ENCODE measurements at places on chromosomes 7 and 10.
A peak's percentile ranks its signal among the peaks of the same experiment; 100 is the strongest.

DNA sequence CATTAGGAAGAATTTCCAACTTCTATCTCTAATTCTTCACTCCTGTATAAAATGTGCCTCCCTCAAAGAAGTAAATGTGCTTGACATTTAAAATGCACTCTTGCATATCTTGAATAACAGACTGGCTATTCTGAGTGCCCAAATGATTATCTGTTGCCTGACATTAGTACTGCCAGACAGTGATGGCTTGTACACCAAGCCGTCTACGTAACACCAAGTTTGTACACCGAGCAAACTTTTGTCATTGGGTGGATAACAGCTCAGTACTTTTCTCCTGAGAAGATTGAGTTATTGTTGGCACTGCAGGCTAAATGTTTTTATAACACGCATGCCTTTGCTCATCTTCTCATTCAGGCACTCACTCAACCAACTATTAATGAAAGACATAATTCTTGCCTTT lies 137.2 kb downstream of the DOCK4 start:
- DNase-seq: no peak

- DNase-seq: no peak
Measured at GRCh38 chr10:70480239-70480861, 1.8 kb downstream of the PALD1 start.

GRCh38 chr10:90051053-90051452 lies 349.7 kb downstream of the KIF20B start:
- DNase-seq: no peak

- DNase-seq: no peak
Measured at GRCh38 chr7:6227294-6227846, 45.1 kb downstream of the CYTH3 start.

GRCh38 chr7:135269921-135270320 lies 36.3 kb downstream of the STRA8 start:
- DNase-seq: no peak

- DNase-seq: peak; percentile 60
Measured at GRCh38 chr7:134140889-134141867, 14.0 kb downstream of the LRGUK start.

DNA sequence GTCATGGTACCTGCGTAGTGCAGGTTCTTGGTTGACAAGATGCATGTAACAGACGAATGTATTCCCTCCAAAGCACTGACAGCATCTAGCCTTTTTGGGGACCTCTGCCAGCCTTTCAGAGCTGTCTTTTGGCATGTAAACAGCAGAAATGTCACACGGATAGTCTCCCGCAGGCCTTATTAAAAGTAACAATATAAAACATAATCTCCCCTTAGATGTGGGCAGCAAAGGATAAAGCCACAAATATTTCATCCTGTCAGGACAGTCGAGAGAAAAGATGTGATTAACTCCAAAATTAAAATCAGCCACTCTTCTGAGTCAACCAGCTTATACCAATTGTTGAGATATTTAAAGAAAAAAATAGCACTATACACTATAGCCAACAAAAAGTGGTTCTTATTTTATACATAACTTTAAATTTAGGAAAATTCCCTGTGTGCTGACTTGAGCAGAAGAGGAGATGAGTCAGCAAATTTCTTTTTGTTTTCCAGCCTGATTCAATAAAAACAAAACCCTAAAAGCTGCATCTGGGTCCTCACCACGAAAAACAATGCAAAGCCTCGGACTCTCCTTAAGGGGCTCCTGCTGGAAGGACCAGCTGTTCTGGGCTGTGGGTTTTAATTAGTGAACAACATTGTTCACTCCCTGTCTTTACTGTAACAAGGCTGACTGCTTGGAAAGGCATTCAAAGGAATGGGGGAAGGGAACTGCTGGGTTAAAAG lies 240.2 kb downstream of the ADAM12 start:
- DNase-seq: no peak

DNA sequence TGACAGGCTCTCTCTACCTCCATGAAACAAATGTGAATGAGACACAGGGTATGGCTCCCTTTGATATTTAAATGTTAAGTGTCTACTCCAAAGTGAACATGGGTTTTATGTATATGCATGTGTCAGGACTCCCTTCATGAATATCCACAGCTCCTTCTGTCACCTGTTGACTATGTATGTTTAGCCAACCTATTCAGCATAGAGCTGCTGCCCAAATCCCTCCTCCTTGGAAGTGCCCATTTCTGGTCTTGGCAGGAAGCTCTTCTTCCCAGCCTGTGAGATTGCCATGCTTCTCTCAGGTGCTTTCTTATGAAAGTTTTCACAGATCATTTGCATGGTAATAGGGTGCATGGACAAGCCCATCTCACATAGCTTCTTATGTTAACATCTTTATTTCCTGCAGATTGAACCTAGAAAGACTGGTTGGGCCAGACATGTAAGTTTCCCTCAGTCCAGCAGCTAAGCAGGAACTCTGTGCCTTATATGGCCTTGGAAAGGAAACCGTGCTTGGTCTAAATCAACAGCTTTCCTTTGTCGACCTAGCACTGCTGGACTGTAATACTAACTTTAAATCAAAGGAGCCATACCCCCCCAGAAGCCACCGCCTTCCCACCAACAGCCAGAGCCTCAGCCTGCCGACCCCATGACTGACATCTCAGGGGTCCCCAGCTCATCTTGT lies 288.9 kb downstream of the ADARB2 start:
- DNase-seq: no peak

DNA sequence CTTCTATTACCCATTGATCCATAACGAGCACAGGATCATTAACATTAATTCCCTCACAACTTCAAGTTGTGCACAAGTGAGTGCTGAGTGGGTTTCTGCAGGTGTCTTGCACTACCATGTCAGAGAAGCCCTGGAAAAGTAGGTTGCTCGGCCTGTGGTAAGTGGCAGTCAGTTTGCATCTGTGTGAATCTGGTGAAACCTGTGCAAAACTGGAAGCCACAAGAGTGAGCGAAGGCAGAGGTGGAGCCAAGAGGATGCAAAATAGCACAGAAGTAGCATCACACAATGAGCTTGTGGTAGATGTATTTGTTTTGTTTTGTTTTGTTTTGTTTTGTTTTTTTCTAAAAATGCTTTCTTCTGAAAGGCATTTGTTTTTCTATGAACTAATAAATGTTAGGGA lies 181.5 kb downstream of the THSD7A start:
- DNase-seq: no peak

DNA sequence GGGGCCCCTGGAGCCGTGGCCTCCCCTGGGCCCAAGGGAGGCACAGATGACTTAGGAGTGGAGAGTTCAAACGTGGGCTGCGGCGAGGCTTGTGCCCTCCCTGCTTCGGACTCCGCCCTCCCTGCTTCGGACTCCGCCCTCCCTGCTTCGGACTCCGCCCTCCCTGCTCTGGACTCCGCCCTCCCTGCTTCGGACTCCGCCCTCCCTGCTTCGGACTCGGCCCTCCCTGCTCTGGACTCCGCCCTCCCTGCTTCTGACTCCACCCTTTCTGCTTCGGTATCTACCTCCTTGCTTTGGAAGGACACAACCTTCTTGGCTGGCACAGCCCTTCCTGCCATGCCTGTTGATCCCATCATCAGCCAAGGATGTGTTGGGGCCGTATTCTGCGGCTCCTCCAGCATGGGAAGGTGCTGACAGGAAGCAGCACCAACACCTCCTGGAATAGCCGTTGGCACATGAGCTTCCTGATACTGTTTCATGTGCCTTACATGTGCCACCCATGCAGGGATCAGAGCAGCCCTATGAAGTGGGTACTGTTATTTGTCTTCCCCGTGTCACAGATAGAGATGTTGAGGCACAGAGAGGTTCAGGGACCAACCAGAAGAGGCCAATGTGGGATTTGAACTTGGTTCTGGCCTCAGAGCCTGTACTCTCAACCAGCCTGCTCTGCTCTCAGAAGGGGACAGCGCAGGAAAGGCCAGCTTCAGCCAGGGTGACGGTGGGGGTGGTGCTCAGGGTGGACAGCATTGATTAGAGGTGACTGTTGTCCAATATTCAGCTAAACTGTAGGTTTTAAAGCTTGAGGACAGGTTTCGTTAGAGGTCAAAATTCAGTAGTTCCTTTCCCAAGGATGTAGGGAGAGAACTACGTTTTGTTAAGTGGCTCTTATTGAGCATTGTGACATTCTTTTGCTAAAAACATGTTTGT lies 114.5 kb downstream of the NKX6-2 start:
- DNase-seq: no peak

DNA sequence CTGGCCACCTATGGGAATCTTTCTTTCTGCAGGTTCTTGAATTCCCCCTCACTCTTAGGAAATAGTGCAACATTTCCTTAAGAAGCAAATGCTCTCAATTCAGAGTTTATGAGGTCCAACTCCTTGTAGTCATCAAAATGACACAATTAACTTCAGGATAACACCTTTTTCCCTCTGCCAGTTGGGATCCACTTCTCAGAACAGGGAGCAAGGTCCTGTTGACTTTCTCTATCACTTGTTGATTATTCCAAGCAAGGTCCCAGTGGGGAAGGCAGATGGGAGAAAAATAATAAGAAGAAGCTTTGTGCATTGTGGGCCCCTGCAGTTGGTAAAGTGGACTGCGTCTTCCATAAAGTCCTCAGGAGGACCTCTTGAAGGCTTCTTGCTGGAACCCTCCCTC lies 315.6 kb upstream of the NPSR1 start:
- DNase-seq: no peak

DNA sequence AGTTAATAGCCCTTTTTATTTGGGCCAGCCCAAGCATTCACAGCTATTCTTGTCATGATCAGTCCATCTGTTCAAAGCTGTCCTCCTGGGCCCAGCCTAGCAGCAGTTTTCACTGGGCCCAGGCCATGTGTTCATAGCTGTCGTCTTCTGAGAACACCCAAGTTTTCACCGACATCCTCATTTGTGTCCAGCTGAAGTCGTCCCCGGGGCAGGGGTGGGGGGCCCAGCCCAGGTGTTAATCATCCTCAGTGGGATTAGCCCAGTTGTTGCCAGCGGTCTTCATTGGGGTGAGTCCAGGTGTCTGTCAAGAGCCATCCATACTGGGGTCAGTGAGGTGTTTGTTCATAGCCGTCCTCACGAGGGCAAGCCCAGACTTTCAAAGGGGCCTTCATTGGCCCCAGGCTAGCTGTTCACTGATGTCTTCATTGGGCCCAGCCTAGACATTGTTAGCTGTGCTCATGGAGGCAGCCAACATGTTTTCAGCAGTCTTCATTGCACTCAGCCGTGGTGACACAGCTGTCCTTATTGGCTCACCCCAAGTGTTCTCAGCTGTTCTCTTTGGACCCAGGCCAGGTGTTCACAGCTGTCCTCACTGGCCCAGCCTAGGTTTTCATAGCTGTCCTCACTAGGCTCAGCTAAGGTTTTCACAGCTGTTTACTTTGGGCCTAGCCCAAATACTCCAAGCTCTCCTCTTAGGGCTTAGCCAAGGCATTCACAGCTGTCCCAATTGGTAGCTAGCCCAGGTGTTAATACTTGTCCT lies 10.0 kb downstream of the FRG2B start:
- no peak for DNase-seq

DNA sequence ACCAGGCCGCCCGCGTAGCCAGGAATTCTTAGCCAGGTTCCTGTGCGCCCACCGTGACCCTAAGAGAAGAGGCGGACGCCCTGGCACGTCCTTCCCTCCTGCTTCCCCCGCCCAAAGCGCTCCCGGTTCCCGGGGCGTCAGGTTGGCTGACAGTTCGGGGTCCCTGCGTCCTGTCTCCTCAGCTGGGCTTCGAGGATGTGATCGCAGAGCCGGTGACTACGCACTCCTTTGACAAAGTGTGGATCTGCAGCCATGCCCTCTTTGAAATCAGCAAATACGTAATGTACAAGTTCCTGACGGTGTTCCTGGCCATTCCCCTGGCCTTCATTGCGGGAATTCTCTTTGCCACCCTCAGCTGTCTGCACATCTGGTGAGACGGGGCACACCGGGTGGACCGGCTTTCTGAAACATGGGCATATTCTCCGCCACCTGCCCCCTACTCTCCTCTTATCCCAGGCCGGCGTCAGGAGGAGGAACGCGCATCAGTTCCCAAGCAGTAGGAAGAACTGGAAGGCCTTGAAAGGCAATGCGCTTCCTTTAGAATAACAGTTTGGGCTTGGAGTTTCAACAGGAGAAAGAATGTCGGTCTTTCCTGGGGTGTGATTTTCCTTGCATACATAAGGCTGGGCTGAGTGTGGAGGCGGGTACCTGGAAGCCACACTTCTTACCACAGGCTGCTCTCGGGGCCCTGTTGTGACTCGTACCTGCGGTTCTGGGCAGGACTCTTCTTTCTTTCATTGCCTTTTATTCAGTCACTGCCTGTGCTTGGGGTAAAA lies 728 bp downstream of the CAV2 start:
- peak; percentile 23 for DNase-seq

- DNase-seq: no peak
Measured at GRCh38 chr7:42453931-42454361, 216.9 kb upstream of the GLI3 start.

DNA sequence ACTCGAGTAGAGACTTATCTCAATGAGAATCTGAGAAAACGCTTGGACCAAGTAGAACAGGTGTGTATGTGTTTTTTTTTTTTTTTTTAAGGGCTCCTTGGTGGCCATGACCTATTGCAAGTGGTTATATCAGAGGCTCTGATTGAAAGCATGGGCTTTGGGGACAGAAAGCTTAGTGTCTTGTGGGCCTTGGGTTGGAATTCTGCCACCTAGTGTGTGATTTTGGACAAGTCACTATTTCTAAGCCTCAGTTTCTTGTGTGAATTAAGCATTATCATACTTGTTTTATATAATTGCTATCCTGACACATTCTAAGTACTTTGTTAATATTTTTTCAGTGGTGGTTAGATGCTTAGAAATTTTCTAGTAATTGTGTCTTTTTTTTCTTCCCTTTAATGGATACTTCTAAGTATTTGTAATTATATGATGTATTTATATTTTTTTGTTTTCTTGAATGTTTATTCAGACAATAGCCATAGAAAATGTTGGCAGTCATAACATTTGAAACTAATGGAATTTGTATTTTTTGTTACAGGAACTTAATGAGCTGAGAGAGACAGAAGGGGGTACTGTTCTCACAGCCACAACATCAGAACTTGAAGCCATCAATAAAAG lies 33.1 kb downstream of the SMC3 start:
- DNase-seq: no peak

DNA sequence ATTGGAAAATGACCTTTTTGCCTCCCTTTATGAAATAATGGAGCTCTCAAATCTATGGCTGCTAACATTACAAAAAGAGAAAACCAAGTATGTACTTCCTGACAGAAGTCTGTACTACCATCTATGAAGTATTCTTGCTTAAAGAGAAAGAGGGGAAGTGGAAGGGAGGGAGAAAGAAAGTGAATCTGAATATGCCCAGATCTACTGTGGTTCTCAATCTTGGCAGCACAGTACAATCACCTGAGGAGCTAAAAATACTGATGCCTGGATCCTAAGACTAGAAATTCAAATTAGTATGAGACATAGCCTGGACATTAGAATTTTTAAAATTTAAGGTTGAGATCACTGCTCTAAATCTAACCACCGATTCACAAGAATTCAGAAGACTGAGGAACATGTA lies 85.2 kb downstream of the IGF2BP3 start:
- no peak for DNase-seq

Measured in omental fat pad (tissue), 4 donors.